ENCODE measurements at places on chromosomes 2 and 18.

- peak; percentile 24 for DNase-seq
Measured at GRCh38 chr2:233413046-233413445, 58.8 kb downstream of the DGKD start.

DNA sequence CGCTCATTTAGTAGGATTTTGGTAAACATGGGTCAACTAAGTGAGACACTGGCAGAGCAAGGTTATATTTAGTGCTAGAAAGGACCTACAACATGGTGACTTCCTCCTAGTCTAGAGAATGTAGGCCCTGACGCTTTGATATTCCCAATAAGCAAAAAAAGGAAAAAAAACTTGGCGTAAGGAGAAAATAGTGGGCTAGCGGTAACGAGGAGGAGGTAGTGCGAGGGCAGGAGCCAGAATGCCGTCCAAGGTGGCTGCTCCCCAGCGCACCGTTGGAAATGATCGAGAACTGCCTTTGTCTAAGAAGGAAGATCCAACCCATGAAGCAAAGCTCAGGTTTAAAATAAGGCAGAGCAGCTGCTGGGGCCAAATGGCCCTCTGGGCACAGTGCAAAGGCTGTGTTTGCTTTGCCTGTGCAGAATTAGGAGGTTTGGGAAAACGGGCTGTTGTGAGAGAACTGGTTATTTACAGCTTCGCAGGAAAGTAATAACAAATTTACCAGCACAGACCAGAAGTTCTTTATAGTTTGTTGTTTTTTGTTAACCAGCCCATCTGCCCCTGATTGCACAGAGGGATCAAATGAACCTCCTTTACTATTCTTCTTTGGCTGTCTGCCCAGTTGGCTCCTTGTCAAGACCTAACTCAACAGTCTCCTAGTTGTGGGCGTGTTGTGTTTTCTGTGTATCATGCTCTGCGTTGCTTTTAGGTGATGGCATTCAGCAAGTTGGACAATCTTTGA is 86.6 kb downstream of the ITGB1BP1 start:
- DNase-seq, result peak; percentile 89

DNA sequence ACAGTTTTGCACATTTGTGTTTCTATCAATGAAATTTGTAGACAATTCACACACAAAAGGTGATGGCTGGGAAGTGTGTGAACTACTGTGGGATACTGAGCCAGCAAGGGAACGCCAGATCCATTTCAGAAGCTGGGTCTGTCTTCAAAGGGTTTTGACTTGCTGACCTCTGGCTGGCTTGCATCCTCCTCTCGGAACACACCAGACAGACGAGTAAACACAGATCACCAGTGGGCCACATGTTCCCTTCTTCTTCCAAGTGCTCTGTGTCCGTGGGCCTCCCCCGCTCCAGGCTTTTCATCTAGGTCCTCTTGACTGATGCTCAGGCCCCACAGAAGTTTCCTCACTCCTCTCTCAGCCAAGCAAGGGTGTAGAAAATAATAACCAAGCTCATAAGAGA is 122.2 kb upstream of the OSR1 start:
- DNase-seq, result no peak

DNA sequence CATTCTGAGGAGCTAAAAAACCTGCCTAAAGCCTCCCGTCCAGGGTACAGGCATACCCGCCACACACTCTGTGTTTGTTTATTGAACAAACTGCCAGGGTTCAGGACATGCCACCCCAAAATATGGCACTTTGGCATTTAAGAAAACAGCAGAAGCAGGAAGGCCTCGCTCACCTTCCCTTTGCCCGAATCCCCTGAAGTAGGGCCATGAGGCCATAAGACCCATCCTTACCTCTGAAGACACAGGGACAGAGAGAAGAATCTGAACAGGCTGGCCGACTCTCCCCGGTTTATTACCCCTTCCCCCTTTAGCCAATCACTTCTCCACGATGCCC is 1.7 kb upstream of the NEURL3 start:
- DNase-seq, result no peak

GRCh38 chr2:53536583-53537361 is 230.8 kb upstream of the CHAC2 start:
- DNase-seq, result no peak

DNA sequence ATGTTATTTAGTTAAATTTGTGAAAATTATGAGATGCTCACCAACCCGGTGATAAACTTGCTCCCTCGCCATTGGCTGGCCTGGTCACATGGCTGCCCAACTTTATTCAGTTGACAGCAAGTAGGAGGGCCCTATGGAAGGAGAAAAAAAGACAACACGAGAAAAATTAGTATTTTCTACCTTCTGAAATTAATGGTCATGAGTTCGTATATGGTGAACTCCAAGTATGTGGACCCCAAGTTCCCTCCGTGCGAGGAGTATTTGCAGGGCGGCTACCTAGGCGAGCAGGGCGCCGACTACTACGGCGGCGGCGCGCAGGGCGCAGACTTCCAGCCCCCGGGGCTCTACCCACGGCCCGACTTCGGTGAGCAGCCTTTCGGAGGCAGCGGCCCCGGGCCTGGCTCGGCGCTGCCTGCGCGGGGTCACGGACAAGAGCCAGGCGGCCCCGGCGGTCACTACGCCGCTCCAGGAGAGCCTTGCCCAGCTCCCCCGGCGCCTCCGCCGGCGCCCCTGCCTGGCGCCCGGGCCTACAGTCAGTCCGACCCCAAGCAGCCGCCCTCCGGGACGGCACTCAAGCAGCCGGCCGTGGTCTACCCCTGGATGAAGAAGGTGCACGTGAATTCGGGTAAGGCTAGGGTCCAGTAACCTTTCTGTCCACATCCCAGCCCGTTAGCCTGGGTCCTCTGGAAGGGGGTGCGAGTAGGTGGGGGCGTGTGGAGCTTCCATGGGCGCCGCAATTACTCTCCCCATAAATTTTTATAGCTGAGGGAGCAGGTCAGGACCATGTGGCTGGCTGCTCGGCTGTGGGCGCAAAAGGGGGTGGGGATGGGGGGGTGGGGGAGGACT is at the start of gene HOXD4:
HOXD4 (plus strand) TSS at position 109 of the 846 bp plus-strand sequence; CDS start at position 193, 84 bp downstream.
- DNase-seq, result peak; percentile 68

- DNase-seq, result no peak
Measured at GRCh38 chr2:120983344-120983743, 247.7 kb downstream of the GLI2 start.

GRCh38 chr2:215505044-215505786 is 69.3 kb upstream of the FN1 start:
- peak; percentile 82 for DNase-seq

DNA sequence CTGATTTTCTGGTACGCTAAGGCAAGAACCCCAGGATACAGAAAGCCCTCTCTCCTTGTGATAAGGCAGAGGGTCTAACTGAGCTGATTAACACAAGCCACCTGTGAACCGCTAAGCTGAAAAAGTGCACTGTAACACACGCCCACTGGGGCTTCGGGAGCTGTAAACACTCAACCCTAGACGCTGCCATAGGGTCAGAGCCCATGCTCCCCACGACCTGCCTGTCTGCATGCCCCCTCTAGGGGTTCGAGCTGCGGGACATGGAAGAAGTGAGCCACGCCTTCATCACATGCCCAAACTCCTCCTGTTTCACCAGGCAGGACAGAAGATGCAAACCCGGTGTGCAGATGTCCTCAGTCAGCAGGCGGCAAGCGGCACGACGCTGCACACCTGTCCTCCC is 173.9 kb upstream of the RAB12 start:
- DNase-seq, result no peak

- no peak for DNase-seq
Measured at GRCh38 chr18:25896956-25897355, 193.5 kb downstream of the SS18 start.
